WTC11 (cell line): ENCODE measurements at places on chromosomes 11 and 22. TPM values are rescaled to one million over a fixed set of nuclear protein-coding genes. Genes with fewer than 3 reads are reported as not detected.

PRG3 gene
- total RNA-seq: not detected in 3 replicates

TTC9C gene
- 39.7 to 48.7 TPM (median 39.8 TPM) in 3 replicates for total RNA-seq

EXPH5 gene
- 8.1 to 11.2 TPM (median 9.2 TPM) in 3 replicates for total RNA-seq

OR51I1 gene
- total RNA-seq: not detected in 3 replicates

SCO2 gene
- total RNA-seq: 1.5 to 5.5 TPM in 2 of 3 replicates, not detected in the other

OR4A16 gene
- total RNA-seq: not detected in 3 replicates

NEFH gene
- total RNA-seq: 2.6 to 3.7 TPM (median 3.7 TPM) in 3 replicates

RAB38 gene
- total RNA-seq: 13.3 to 18.4 TPM (median 17.5 TPM) in 3 replicates

MMP13 gene
- total RNA-seq: not detected in 3 replicates

CCT8L2 gene
- total RNA-seq: not detected in 3 replicates

APOBEC3H gene
- 0.42 to 0.80 TPM (median 0.66 TPM) in 3 replicates for total RNA-seq

DNA sequence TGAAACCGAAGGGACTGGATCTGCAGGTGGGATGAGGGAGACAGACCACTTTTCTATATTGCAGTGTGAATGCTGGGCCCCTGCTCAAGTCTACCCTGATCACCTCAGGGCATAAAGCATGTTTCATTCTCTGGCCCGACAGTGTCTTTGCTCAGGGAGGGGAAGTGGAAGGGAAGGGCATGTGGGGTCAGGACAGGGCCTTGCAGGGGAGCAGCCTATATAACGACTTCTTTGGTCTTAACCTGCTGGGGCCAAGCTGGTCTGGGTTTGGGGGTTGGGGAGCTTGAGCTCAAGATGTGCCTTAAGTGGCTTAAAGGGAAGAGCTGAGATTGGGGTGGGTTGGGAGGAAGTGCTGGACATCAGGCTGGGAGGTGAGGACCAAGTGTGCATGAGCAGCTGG is 86.4 kb downstream of the GDPD4 start:
- no peak for DNase-seq

DNA sequence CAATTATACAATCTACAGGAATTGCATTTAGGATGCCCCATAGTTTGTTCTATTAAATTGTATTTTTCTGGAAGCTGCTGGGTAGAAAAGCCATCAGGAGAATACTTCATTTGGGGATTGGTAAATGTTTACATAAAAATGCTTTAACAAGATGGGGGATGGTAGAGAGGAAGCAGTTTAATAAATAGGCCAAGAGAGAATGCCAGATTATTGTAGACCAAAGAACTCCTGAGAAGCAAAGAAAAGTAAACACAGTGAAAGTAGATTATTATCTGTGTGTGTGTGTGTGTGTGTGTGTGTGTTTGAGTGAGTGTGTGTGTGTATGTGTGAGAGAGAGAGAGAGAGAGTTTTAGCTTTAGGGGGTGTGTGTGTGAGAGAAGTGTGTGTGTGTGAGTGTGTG is 820.4 kb upstream of the CCDC90B start:
- DNase-seq: no peak

DNA sequence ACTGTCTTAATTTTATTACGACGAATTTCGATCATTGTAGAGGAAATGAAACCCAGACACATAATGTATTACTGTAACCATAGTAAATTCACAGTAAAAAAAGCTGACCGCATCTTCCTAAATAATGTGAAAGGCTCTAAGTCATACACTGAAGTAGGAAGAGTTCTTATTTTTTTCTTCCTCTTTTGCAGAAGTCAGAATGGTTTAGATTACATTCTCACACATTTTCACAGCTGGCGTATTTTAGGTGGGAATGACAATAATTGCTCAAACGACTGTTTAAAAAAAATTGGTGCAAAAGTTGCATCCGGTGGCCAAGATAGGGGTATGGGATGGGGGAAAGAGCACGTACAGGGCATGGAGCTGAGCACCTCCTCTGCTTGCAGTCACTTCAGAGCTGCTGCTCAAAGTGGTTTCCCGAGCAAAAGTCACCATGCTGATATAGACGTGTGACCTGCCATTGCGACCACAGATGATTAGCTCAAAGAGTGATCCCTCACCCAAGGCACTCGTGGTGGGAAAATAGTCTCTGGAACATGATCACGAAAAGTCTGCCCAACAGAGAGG is 35.3 kb downstream of the MMP13 start:
- DNase-seq: no peak

GRCh38 chr22:22463855-22464540 is 44.5 kb downstream of the ZNF280B start:
- peak; percentile 66 for DNase-seq

DNA sequence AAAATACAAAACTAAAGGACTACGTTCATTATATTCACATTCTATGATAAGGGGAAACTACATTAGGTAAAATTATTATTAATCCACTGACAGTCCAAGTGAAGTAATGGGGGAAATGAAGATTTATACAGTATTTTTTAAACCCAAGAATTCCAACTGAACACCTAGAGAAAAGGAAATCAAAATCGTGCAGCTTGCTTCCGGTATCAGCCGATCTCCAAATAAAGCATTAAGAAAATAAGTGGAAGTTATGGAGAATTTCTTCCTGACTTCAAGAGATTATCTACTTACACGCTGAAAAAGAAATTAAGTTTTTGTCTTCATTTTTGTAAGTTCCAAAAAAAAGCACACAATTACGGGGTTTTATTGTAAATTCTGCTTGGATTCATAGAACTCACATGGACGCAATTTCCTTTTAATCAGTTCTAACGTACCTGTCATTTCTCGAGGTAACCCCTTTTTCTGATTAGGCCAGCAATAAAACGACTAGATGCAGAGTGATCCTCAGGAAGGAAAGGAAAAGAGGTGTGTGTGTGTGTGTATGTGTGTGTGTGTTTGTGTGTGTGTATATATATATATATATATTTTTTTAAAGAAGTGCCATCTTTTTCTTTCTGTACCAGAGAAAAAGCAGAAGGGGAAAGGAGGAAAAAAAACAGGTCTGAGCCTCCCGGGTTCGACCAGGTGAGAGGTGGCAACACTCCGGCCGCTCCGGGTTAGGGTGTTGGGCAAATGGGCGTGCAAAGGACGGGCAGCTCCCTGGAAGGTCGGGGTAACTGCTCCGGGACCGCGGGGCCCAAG is 1.1 kb downstream of the ZBTB44 start:
- DNase-seq: no peak

GRCh38 chr11:63710476-63711217 is 29.3 kb downstream of the RTN3 start:
- no peak for DNase-seq

GRCh38 chr22:38607680-38608079 is 37.7 kb upstream of the DMC1 start:
- DNase-seq: no peak

DNA sequence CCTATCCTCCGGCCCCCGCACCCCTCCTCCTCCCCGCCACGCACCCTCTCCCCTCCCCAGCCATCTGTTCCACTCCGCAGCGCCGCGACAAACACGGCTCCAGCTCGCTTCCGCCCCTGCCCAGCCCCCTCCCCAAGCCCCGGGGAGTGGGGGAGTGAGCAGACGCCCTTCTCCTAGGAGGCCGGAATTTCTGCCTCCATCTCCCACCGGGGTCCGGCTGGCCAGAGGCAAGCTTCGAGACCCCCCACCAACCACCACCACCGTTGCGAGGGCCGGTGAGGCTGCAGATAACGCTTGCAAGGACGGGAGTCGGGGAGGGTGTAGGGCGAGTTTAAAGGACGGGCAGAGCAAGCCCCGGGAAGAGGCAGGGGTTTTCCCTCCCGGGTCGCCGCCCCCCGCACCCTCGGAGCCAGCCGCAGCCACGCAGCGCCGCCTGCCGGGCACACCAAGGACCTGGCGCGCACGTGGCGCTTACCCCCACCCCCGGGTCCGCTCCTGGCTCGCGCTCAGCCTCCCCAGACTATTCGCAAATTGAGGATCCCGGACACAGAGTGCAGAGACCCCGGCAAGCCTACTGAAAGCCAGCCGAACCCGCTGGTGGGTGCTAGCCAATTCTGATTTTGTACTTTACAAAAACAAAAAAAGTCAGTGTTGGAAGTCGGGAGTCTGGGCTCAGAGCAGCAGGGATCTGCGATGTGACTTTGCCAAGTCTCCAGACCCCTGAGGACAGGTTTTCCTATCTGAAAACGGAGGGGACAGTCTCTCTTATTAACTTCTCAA is 22.6 kb downstream of the RTN4RL2 start:
- peak; percentile 78 for DNase-seq

DNA sequence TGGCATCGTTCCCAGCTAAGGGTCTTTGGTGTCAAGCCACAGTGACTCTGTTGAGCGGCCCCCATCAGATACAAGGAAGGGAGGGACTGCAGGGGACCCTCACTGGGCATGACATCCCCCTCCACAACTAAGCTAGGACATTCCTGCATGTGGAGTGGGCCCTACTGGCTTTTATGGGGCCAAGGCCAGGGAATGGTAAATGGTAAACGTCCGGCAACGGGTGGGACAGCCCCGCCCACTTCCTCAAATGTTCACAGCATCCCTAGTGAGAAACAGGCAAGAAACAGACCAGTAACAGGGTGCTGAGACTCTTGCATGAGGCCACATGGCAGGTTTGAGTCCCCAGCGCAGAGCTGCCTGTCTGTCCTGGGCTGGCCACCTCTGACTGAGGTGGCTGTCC is 4.4 kb downstream of the TMPRSS6 start:
- DNase-seq: no peak

DNA sequence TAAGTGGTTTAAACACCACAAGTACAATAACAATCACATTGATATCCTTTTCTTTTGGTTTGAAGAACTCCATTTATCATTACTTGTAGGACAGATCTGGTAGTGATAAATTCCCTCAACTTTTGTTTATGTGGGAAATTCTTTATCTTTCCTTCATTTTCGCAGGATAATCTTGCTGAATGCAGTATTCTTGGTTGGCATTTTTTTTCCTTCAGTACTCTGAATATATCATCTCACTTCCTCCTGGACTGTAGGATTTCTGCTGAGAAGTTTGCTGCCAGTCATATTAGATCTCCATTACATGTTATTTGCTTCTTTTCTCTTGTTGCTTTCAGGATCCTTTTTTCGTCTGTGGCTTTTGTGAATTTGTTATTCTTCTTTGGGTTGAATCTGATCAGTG is 179.0 kb upstream of the PLET1 start:
- no peak for DNase-seq
